ENCODE measurements at places on chromosomes 1 and 21.
A peak's percentile ranks its signal among the peaks of the same experiment; 100 is the strongest.

- DNase-seq: peak; percentile 55
These were observed 22.4 kb downstream of the DEGS1 start for GRCh38 chr1:224205438-224205840.

- no peak for DNase-seq
These were observed 95.7 kb downstream of the GLIS1 start for GRCh38 chr1:53643041-53643880.

GRCh38 chr1:18632783-18633421 lies 2.3 kb downstream of the PAX7 start:
- no peak for DNase-seq

- no peak for DNase-seq
These were observed 11.9 kb downstream of the PTP4A2 start for GRCh38 chr1:31926252-31926651.

- DNase-seq: peak; percentile 67
These were observed 43.9 kb downstream of the GRHL3 start for GRCh38 chr1:24362982-24363614.

DNA sequence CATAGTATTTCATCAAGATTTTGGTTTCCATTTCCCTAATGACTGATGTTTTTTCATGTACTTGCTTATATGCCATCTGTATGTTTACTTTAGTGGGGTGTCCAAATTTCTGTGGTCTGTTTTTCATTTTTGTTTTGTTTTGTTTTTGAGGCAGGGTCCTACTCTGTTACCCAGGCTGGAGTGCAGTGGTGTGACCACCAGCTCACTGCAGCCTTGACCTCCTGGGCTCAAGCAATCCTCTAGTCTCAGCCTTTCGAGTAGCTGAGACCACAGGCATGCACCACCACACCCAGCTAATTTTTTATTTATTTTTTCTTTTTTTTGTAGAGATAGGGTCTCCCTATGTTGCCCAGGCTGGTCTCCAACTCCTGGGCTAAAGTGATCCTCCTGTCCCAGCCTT lies 378.0 kb upstream of the VAMP3 start:
- no peak for DNase-seq

DNA sequence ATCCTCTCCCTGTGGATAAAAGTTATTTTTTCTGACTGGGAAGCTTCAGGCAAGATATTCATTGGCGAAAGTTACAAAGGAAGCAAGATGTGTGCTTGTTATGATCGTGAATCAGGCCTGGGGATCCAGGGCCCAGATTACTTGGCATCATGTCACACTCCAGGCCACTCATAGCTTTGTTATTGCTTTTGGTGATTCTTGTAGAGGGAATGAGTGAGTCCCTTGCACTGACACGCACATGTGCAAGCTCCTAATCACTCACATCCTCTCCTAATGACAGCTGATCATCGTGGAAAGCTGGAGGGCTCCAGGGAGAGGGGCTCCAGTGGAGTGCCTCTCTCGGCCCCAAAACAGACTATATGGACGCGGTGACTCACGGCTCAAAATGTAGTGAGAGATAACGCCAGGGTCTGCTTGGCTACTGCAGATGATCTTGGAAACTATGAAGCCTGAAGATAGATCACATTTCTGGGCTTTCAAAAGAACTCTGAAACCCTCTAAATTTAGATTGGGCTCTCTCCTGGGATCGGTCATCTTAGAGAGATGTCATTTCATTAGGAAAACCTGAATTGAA lies 481.1 kb upstream of the USP24 start:
- DNase-seq: peak; percentile 94

GRCh38 chr1:243562473-243562872 lies 287.6 kb downstream of the AKT3 start:
- DNase-seq: no peak

DNA sequence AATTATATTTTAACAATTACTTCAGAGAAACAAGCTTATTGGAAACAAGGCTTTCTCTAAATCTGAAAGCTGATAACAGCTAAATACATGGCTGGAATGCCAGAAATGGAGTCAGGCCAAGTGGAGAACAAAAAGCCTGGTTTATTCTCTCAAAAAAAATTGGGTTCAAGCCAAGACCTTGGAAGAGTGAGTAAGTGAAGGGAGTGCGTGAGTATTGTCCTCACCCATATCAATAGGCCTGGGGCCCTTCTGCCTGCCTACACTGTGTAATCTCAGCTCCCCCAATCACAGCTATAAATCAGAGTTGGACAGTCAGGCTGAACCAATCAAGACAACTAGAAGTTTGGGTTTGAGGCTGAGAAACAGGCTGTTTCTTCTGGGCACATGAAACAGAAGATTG lies 7.4 kb downstream of the KYAT3 start:
- DNase-seq: peak; percentile 93

GRCh38 chr1:200780545-200781369 lies 42.1 kb downstream of the CAMSAP2 start:
- peak; percentile 30 for DNase-seq

DNA sequence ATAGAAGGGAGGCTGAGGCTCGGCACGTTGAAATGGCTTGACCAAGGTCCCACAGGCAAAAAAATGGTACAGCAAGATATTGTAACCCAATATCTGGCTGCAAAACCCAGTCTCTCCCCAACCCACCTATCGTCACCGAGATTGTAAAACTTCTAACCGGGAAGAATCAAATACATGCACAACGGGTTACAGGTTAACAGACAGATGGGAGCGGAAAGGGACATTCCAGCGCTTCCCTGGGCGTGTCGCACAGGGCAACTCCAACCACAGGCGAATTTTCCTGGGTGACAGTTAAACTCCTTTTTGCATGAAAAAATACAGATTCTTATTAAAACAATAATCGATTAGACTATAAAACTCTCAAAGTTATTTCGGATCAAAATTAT lies 31.8 kb upstream of the JUN start:
- no peak for DNase-seq

DNA sequence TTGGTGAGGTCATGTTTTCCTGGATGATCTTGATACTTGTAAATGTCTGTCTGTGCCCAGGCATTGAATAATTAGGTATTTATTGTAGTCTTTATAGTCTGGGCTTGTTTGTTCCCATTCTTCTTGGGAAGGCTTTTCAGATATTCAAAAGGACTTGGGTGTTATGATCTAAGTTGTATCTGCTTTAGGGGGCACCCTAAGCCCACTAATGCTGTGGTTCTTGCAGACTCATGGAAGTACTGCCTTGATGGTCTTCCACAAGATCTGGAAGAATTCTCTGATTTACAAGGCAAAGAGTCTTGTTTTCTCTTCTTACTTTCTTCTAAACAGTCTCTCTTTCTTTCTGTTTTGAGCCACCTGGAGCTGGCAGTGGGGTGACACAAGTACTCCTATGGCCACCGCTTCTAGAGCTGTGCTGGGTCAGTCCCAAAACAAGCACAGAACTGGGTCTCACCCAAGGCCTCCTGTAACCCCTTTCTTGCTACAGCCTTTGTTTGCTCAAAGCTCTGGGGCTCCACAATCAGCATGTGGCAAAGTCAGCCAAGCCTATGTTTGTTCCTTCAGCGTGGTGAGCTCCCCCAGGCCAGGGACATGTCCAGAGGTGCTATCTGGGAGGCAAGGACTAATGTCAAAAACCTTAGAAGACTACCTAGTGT lies 12.6 kb downstream of the VN1R5 start:
- DNase-seq: no peak

- DNase-seq: no peak
These were observed 144.3 kb upstream of the C1orf21 start for GRCh38 chr1:184242507-184242943.

- no peak for DNase-seq
These were observed 11.3 kb downstream of the FAM20B start for GRCh38 chr1:179036844-179037465.

- peak; percentile 89 for DNase-seq
These were observed 17.6 kb downstream of the SLC2A1 start for GRCh38 chr1:42940851-42941639.

- DNase-seq: no peak
These were observed 3.4 kb downstream of the WNT9A start for GRCh38 chr1:227944090-227944930.

DNA sequence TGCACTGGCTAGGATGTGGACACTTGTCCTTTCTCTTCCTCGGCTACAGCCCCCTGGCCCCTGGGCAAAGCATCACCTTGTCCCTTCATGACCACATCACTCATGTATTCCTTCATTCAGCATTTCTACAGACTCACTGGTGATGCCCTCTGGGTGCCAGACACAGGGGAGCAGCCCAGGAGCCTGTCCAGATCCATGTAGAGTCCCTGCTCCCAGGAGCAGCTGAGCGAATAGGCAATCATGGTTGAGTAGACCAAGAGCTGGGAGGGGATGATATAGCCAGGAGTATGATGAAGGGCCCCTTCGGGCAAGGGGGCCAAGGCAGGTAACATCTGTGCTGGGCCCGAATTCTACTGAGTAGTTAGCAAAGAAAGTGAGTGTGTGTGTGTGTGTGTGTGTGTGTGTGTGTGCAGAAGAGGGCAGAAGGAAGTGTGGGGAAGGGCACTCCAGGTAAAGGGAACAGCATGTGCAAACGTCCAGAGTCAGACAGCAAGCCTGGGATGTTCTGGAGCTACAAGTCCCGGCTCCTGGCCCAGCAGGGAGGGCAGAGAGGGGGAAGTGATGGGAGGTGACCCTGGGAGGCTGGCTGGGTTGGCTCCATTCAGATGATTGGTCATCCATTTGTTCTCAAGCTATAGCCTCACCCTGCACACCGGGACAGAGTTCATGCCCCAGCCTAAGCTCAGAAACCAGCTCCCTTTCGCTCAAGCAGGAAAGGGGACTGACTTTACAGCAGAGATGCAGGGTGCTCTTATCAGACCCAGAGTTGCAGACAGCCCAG lies 21.0 kb upstream of the PIK3CD start:
- DNase-seq: no peak

DNA sequence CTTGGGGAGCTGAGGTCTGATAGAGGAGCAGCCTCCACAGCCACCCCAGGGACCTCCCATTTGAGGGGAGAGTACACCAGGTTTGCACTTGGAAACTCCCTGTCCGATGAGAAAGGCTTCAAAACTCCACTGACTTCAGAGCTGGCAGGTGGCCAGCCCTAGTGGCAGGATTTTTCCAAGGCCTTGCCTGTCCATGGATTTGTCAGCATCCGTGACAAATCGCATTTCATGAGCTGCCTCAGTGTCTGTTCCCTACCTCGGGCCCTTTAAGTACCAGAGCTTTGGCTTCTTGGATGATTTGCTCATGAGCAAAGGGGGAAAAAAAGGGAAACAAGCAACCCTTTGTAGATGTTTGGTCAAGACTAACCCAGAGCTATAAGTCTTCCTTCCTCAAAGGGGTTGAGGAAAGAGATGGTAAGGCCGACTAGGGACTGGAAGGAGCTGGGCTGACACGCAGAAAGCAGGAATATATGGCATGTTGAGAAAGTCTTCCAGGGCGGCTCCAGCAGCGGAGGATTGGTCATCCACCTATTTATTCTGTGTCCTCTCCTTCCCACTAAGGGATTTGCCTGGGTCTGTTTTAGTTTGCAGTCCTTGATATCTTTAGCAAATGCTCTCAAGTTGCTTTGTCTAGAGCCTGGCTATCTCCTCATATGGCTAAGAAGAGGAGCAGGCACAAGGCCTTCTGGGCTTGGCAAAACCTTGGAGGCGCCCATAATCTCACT lies 2.7 kb upstream of the HSPG2 start:
- peak; percentile 89 for DNase-seq

DNA sequence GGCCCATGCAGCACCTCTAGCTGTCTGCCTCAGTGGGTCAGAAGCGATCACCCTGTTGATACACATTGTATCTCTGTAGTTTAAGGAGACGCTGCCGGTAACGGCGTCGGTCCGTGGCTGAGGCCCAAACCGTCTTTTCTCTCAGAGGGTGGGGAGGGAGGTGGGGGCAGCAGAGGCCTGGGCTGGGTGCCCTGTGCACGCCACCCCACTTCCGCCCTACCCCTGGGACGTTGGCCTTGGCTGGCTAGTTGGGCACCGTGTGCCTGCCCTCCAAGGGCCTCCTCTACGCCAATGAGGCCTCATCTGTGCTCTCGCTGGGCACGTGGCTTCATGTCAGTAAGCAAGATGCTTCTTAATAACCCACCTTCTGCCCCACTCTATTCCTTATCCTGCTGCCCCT lies 9.4 kb downstream of the ZC3H12A start:
- no peak for DNase-seq

DNA sequence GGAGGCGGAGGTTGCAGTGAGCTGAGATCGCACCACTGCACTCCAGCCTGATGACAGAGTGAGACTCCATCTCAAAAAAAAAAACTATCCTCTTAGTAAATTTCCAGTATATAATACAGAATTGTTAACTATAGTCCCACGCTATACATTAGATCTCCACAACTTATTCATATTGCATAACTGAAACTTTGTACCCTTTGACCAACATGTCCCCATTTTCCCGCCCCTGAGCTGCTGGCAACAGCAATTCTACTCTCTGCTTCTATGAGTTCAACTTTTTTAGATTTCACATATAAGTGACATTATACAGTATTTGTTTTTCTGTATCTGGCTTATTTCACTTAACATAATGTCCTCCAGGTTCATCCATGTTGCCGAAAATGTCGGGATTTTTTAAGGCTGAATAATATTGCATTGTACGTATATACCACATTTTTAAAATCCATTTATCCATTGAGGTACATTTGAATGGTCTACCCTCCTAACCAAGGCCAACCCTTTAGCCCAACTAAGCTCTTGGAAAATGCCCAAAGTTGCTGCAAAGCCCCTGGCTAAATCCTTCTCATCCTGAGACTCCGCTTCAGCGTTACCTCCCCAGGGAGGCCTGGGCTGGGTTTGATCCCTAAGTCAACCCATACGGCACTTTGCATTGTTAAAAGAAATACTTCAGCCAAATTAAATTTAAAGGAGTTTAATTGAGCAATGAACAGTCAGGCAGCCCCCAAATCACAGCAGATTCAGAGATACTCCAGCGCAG lies 34.2 kb downstream of the NEK2 start:
- no peak for DNase-seq

DNA sequence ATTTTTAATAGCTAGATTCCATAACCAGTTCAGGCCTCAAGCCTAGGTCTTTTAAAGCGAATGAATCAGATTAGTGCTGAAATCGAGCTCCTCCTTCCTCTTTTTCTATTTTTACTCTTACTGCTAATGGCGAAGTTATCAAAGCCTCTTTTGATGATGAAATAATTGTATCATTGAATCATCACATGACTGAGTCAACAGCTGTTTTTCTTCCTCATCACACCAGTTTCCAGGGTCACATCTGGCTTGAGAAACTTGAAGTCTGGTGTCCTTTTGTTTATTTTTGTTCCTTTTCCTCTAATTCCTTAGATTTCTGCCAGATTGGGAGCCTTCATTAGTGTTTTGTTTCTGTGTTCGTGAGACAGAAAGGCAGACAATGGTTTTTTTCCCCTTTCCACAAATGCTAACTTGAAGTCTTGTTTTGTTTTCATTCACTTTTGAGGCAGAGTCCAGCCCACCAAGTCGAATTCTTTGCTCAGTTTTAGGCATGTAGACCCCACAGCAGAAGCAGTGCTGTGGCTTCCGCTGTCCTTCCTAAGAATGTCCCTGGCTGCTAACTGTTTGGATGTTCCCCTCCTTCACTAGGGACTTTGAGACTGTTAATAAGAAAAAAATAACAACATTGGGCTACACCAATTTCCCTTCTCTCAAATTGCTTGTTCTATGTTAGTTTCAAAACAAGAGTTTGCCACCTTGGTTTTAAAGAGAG lies 51.9 kb upstream of the FMOD start:
- DNase-seq: peak; percentile 69

DNA sequence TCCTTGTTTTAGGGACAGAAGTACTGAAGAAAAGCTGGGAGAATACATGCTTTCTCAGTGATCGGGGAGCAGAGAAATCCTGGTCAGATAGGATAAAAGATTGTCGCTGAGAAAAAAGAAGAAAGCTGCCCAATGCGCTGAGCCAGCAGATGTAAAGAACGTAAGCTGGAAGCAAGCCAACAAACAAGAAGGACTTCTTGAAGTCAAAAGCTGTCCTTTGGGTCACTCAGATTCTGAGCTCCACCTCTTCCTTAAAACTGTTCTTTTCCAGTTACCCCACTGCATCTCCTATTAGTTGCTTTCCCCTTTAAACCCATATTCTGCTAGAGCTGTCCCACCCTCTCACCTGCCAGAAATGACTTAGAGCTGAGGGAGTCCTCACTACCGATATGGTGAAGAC lies 64.8 kb downstream of the GPR137B start:
- no peak for DNase-seq

Data from fibroblast of skin of left biceps (primary cell).